Sciatic nerve (tissue), 2 donors: ENCODE measurements at places on chromosomes 3 and 15. TPM values are rescaled to one million over a fixed set of nuclear protein-coding genes. Genes with fewer than 3 reads are reported as not detected.

Gene FNDC3B
- 171 TPM for total RNA-seq

Gene ROBO2
- 1.6 TPM for total RNA-seq

Gene COMMD2
- total RNA-seq = 41.1 TPM

- no peak for DNase-seq
These were observed 106.3 kb upstream of the RNU6-1 start for GRCh38 chr15:67945951-67946700.

DNA sequence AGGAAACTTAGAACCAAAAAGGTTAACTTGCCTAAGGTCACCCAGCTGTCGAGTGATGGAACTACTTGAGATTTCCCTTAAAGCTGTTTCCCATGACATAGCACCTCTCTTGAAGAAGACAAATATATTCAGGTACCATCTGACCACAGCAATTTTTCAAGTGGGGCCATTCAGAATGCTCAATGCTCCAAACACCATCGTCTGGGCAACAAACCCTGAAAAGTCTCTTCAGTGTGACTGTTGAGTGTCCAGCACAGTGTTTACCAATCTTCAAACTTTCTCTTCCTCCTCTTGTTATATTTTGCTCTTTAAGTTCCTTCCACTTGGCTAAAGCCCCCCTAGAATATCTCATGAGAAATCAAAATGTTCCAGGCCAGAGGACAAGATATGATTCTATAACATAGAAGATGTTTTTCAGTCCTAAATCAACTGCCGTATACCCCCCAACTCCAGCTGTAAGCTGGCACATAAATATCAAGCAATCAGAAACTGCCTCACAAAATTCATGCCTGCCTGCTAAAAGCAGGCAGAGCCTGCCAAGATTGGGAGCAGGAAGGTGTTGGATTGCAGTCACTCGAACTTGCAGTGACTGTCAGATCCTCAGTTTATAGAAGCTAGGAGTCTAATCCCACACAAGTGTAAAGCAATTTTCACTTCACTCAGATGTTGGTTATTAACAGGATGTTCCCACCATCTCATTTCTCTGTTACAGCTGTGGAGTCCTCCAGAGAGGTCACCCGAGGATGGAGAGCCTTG lies 230.5 kb upstream of the MRPL3 start:
- no peak for DNase-seq

DNA sequence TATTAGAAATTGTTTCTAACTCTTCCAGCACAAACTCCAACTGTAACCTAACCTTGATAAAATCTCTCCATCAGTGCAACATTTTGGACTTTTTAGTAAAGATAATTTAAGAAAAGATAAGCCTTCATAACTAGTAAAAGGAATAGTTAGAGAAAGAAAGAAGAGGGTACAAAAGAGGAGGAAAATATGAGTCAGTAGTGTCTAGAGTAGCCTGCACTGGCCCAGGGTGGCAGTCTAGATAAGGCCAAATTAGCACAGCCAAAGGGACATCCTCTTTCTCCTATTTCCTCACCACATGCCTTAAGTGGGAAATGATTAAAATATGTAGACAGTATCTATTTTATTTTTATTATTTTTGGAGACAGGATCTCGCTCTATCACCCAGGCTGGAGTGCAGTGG lies 3.7 kb downstream of the PROS1 start:
- no peak for DNase-seq

GRCh38 chr15:89776274-89777072 lies at the start of gene MESP2:
Gene MESP2 (plus strand): TSS chr15:89776332. CDS start chr15:89776358, 26 bp downstream.
- peak; percentile 91 for DNase-seq

DNA sequence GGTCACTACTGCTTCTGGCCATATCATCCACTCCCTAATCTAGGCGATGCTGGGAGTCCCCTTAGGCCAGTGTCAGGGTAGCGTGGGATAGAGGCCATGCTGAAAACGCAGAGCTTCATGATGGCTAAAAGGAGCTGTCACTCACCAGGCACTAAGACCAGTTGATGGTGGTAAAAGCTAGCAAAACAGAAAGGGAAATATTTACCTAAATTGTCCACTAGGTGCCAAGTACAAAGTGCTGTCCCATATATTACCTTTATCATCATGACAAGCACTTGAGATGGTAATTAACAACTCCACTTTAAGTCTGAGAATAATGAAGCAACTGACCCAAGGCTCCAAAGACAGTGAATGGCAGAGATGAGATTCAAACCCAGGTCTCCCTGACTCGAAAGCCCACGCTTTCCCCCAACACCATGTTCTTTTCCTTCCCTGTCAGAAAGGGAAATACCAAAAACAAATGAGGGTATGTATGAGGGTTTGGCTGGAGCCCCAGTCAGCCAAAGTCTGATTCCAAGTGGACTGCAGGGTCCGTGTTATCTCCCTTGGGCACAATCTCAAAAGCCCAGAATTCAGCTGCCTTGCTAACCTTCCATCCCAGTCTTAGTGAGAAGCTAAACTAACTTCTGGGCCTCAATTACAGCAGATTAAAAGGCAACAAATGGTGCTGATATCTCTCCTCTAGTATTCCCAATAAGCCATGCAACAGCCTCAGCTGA lies 84.7 kb downstream of the RBPMS2 start:
- DNase-seq = no peak

- no peak for DNase-seq
These were observed 159.6 kb downstream of the NUP210 start for GRCh38 chr3:13260259-13261103.
